ENCODE measurements at places on chromosomes 5 and 9. TPM values are rescaled to one million over a fixed set of nuclear protein-coding genes. Genes with fewer than 3 reads are reported as not detected.

DNA sequence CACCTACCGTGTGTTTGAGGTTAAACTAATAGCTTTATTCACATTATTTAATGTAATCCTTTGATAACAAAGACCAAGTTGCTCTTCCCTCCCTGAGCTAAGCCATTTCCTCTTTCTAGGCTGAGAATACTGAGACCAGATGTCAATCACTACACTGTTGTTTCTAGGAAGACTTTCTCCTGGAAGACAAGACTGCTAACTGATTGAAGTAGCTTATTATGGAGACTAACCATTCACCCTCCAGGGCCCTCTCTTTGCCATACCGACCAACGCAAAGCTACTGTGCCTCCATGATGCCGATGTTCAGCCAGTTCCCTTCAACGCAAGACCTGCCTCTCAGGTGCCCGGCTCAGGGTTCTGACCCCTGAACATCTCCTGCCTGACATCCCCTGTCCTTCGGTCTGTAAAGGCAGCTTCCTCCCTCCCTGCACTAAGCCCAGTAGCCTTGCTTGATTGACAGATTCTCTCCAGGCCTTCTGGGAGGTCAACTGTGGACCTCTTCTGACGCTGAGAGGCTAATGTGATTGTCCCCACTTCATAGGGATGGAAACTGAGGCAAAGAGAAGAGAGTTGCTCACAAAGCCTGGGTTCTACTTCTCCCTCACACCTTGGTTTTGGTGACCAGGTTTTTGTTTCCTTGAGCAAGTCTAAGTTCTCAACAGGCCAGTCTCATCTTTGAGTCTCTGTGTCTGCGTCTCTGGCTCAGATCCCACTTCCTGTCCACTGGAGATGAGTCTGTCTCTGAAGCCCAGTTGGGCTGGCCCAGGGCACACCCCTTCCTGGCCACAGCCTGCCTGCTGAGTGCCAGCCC lies 259.7 kb upstream of the IRX2 start:
- DNase-seq = no peak

DNA sequence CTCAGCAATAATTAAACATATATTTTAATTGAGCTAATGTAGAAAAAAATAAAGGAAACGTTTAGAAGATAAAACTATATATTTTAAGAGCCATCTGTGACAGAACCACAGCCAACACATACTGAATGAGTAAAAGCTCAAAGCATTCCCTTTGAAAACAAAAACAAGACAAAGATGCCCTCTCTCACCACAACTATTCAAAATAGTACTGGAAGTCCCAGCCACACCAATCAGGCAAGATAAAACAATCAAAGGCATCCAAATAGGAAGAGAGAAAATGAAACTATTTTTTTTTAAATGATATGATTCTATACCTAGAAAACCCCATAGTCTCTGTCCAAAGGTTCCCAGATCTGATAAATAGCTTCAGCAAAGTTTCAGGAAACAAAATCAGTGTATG lies 262.0 kb downstream of the HTR1A start:
- H3K4me3 ChIP-seq = no peak overlapping the region
- no peaks in the 10 kb centered on the region for H3K36me3 ChIP-seq
- no peaks in the 10 kb centered on the region for H3K4me1 ChIP-seq
- no peak overlapping the region for H3K27ac ChIP-seq
- DNase-seq = no peak
- no peaks in the 10 kb centered on the region for H3K27me3 ChIP-seq

THBS4 gene
- 2.4 TPM for total RNA-seq

SPRY4 gene
- 11.7 TPM for total RNA-seq

DNA sequence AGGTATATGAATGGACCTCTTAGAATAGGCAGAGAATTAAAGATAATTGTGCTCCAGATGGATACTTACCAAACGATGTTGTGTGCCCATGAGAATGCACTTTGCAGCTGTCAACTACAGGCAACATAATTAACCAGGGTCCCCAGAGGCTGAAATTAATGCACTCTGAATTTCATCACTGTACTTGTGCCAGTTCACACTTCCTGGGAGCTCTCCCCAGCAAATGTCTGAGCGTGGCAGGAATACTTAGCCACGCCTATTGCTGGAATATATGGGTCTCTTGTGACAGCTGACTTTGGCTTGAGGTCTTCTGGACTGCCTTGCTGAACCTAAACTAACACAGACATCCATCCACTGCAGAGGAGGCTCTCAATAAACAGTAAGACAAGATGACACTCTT lies 11.9 kb upstream of the C1QTNF2 start:
- DNase-seq = no peak
- no peak overlapping the region for H3K4me3 ChIP-seq
- H3K27me3 ChIP-seq = no peaks in the 10 kb centered on the region
